Fibroblast of skin of left biceps (primary cell): ENCODE measurements at places on chromosomes 5 and 9.

GRCh38 chr5:149257131-149257530 lies 14.5 kb upstream of the AFAP1L1 start:
- DNase-seq: no peak

DNA sequence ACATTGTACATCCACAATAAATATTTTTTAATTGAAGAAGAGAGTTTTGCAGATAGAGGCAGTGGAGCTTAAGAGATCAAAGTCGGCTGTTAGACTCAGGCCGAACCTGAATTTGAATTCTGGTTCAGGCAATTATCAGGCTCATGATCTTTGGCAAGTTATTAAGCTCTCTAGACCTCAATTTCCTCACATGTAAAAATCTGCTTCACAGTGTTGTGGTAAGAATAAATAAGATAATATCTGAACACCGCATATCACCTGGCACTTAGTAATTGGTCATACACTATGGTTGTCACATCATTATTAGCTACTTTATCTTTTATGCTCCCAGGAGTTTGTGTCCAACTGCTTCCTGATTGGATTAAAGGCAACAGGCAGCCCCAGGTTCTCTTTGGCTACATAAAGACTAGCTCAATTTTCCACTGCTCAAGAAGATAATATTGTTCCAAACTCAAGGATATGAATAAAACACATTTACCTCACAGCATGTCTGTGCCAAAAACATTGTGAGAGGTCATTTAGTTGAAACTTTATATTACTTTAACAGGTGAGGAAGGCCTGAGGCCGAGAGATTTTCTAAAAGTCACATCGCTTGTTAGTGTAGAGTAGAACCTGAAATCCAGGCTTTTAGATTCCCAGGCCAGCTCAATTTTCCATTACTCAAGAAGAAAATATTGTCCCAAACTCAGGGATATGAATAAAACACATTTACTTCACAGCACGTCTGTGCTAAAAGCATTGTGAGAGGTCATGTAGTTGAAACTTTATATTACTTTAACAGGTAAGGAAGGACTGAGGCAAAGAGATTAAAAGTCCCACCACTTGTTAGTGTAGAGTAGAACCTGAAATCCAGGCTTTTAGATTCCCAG lies 289.2 kb upstream of the PTGER4 start:
- no peak for DNase-seq

GRCh38 chr5:149961957-149962409 lies 1.4 kb downstream of the SLC26A2 start:
- no peak for DNase-seq

DNA sequence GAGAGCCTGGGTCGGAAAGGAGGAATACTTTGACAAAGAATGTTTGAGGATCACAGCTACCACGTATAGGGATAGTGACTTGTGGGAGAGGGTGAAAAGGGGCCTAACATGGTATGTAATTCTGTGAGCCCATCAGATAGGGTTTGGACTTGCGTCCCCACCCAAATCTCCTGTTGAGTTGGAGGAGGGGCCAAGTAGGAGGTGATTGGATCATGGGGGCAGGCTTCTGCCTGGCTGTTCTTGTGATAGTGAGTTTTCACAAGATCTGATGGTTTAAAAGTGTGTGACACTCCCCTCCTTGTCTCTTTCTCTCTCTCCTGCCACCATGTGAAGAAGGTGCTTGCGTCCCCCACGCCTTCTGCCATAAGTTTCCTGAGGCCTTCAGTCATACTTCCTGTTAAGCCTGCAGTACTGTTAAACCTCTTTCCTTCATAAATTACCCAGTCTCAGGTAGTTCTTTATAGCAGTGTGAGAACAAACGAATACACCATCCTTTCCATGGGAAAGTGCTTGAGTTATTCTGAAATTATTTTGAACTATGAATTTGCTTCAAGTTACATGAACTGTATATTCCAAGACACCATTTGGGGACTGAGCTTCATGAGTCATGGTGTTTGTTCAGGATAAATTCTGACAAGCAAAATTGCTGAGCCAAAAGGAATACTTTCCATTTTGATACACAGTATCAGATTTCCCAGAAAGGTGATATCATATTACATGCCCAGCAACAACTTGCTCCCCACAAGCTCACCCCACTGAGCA lies 68.8 kb upstream of the SSBP2 start:
- DNase-seq: peak; percentile 6

DNA sequence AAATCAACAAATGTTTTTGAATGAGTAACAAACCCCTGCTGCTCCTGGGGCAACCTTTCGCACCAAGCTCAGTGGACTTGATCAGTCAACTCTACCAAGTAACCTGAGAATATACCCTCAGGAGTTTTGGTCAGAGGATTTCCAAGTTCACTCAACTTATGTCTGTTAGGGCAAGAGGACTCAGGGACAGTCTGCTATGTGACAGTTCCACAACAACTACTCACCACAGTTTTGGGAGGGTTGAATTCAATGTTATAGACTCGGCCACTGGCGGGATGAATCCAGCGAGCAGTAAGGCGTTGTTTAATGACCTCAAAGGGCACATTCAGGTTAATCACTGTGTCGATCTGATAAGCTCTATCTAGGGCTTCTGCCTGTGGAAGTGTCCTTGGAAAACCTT lies 22.1 kb downstream of the AK3 start:
- DNase-seq: no peak

DNA sequence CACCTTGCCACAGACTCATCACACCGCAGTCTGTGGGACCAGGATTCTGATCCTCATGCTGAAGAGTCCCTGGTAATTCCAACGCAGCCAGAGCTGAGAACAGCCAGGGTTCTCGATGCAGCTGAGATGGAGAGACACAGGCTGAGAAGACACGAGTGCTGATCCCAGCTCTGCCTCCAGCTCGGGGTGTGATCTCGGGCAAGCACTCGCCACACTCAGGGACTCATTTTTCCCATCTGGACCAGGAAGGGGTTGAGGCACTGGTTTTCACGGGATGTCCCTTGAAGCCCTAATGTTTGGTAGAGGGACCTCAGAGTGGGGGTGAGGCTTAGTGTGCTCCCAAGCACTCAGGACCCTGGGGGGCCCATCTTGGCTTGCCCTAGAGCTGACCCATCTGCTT lies 200.4 kb downstream of the CDK5RAP2 start:
- no peak for DNase-seq

DNA sequence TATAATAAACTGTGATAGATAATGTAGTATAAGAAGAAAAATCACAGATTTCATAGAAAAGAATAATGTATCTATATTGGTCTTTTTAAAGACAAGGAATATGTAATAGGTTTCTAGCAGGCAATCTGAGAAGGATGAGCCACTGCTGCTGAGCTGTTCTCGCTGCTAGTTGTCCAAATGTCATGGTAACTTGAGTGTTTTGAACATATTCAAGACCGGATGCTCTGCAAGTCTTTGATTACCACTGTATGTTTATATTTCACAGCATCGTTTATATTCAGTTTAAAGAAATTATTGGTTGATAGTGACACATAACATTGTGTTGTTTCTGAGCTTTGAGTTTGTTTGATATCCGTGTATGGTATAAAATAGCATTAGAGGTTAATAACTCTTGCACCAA lies 9.6 kb downstream of the C5orf47 start:
- DNase-seq: no peak

DNA sequence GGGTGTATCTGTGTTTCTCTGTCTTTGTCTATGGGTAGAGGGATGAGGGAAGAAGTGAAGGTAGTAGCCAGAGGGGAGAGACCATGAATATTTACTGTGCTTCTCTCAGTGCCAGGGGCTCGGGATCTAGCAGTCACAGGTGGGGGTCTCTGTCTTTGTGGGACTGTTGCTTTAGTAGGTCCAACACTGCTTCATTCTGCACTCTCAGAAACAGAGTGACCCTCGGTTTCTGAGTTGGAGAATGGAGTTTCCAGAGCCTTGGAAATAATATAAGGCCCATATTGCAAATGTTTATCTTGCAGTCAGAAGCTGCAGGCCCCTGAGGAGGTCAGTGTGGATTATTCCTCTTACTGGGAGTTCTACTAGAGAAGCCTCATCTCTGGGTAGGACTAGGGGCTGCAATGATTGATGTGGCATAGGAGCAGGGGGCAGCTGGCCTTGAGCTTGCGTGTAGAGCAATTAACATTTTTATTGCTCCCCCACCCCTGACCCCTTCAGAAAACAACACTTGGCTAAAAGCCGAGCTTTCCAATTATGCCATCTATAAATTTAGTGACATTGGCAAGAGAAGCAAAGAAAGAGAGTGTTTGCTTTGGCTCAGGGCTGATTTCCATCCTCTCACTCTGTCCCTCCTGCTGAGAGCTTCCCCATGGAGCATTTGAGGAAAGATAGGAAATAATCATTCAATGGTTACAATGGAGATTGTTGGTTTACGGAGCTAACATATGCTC lies 55.0 kb upstream of the TRPC7 start:
- DNase-seq: no peak

DNA sequence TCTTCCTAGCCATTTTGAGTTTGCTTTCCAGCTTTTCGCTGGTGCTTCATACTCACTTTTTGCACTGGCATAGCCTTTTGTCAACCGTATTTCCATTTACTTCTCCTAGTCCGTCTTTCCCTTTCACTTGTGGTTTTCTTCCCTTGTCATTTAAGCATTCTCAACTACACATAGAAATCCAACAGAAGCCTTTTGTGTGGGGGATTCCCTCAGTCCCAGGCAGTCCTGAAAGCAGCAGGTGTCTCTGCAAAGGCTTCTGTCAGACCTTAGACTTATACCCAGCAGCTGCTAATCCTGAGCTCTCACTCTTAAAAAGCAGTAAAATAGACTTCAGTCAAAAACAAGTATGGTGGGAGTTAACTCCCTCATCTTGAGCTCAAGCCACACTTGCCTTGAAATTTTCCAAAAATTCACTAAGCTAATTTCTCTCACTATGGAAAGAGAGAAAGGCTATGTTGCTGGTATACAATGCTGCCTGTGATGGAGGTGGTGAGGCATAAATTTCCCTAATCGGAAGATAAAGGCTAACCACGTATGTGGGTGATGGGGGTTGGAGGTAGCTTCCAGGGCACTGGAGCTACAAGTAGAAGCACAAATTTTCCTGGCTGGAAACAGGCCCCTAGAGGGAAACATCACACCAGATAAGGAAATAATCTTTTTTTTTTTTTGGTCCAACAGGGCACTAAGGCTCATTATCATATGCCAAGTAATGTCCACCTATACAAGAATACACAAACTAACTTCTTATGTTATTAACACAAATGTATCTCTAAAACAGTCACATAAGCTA lies 34.8 kb upstream of the IFNK start:
- DNase-seq: no peak

- no peak for DNase-seq
Measured at GRCh38 chr5:150328515-150328914, 25.8 kb upstream of the ARSI start.

DNA sequence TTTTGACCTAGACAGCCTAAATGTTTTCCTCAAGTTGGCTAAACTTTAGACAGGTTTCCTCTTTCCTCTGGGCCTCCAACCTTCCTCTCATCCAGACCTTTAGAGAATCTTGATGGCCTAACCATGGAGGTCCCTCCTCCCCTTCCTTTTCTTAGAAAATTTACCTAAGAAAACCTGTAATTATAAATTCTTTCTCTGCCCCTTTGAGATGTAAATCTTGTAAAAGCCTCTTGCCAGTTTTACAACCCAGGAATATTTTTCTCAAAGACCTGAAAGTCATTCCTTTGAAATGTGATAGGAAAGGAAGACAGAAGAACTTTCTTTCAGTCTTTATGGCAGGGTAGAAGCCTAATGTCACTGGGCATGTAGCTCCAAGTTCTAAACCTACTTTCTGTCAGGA lies 1752.6 kb upstream of the C9orf72 start:
- no peak for DNase-seq

GRCh38 chr9:98961513-98962180 lies 17.9 kb downstream of the COL15A1 start:
- no peak for DNase-seq

- no peak for DNase-seq
Measured at GRCh38 chr9:27499451-27499850, 24.6 kb upstream of the IFNK start.

GRCh38 chr9:87322840-87323635 lies 174.6 kb upstream of the DAPK1 start:
- DNase-seq: no peak

DNA sequence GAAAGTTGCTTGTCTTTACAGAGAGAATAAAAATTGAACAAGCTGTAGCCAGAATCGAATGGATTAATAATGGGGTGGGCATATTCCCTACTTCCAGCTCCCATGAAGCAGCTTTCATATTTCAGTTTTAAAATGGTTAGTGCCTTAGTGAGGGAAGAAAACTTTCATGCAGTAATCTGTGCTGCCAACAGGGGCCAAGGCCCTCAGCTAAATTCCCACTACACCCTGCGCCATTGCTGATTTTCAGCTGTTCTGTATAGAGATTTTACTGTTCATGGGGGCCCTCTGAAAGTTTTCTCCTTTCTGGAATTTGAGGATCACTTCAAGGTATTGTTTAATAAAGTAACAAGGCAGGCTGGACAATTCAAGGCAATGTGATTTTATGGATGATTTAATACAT lies 58.2 kb downstream of the CAST start:
- DNase-seq: no peak

GRCh38 chr5:73307645-73308355 lies 134.8 kb downstream of the TMEM174 start:
- no peak for DNase-seq

- DNase-seq: no peak
Measured at GRCh38 chr9:78150312-78150982, 85.4 kb upstream of the CEP78 start.

GRCh38 chr5:77632526-77633206 lies 5.8 kb downstream of the OTP start:
- DNase-seq: no peak

DNA sequence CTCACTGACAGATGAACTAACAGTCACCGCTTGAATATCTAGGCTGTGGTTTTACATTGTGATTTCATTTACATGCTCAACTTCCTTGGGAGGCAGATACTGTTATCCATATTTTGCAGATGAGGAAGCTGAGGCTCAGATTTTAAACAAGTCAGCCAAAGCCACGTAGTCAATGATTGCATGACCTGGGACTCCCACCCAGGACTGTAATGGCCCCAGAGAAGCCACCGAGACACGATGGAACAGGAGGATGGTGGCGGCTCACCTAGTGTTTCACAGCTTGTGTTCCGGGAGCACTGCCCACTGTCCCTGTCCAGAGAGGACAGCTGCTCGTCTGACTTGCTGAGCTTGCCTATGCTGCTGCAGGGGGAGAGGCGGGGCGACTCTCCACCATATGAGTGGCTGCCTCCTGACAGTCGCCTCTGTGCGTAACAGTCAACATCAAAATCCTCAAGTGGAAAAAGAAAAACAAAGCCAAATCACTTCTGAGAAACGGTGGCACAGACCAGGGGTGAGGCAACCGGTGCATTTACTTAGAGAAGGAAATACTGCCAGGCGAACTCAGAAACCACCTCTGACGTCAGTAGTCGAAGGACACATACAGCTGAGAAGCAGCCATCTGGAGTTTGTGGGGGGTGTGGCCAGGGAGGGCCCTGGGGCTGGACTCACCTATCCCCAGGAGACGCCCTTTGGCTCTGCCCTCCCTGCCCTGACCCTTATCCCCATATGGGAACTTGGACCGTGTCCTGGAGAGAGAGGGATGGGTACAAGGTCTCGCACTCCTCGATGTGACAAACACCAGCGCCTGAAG lies 82.5 kb downstream of the PRRT1B start:
- DNase-seq: peak; percentile 68

DNA sequence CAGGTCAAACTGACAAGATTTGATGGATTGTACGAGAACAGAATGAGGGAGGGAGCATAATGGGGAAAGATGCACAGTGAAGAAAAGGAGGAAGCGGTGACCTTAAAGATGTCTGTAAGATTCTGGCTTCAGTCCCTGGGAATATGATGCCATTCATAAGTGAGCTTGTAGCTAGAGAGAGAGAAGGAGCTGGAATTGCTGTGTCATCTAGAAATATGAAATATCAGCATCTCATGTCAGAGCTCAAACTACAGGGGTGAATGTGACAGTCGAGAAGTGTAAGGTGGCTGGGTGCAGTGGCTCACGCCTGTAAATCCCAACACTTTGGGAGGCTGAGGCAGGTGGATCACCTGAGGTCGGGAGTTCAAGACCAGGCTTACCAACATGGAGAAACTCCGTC lies 24.0 kb upstream of the WHRN start:
- no peak for DNase-seq
